ENCODE measurements at places on chromosomes 16 and 17.

DNA sequence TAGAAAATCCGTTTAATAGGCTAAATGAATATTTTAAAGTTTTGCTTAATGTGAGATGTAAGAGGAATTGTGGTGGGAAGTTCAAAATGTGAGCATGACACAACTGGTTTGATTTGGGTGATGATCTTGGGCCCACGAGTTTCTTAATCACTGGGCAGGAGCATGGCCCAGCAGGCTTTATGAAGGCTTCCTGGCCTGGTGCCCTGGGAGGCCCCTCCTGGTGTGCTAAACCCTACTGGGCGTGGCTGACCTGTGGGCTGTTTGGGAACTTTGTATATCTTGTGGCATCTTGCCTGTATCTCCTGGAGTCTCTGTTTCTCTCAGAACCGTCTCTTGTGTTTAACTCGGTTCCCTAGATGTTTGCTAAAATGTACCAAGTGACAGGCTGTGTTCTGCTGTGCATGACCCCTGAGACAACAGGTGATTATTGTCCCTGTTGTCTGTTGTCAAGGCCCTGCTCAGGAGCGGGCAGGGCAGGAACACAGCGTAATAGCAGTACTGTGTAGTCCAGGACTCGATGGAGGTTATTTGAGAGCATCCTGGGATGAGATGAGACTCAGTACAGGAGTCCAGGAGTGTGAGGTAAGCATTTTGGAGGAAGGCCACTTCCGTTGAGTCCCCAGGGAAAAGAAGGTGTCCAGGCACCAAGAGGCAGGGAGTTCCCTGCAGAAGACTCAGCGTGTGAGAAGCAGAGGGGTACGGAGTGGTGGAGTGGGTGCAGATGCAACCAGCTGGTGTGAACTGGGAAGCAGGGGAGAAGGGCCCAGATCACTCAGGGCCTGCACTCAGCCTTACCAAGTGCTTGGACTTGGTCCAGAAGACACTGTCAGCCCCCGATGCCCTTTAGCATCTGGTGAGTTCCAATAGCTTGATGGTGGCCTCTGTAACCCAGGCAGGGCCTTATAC, 48.5 kb downstream of the B9D1 start:
- DNase-seq: no peak

- DNase-seq: no peak
Observed at GRCh38 chr17:74512624-74513091, 18.6 kb downstream of the CD300LB start.

- DNase-seq: no peak
Observed at GRCh38 chr16:55189682-55190636, 134.0 kb upstream of the IRX6 start.

- DNase-seq: no peak
Observed at GRCh38 chr16:55036371-55036821, 105.7 kb downstream of the IRX5 start.

DNA sequence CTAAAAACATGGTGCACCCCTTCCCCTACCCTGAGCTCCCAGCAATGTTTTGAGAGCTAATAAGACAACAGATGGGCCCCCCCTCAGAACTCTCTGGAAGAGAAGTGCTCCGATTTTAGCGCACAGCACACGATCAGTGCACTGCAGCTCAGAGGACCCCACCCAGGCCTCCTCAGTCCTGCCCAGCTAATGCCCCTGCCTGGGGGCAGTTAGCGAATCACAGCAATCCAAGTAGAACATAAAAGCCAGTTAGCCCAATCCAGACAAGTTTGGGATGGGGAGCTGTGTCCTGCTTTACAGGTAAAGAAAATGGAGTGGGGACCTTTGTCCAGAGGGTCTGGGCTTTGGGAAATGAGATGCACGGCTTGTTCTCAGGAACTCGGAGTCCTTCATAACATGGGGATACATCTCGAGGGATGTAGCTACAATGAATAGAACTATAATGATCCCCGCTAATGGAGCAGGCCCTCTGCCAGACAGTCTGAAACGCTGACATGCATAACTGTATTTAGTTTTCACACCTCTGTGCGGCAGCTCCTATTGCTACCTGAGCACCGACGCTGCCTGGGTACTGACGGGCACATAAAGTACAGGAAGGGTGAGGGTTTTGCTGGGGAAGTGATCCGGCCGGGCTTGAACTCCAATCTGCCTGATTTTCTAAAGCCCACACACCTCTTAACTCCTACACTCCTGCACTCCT, 29.7 kb upstream of the CDC42EP4 start:
- no peak for DNase-seq

DNA sequence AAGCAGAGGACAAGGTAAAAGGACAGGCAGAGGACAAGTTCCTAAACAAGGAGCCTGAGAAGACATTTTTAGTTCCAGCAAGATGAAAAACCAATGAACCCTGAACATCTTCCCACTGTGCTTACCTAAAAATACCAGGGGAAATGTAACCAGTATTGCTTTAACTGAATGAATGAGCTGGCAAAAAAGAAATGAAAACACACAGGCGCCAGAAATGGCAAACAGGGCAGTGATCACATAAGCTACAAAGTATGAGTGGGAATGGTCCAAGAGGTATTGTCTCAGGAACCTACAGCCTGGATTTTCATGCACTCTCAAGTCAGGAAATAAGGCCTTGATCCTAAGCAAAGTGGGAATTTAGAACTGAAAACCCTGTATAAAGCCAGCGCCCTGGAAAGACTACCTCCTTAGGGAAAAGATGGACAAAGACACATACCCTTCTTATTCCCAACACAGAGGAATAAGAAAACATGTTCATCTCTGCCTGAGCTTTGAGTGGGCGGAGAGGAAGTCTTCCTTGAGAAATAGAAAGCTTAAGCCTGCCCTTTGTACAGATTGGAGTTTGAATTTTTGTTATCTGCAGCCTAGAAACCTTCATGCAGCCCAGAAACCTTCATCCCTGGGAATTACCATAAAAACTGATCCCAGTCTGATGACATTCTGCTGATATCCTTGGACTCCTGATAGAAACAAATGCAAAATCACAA, 2.1 kb downstream of the CMTM2 start:
- no peak for DNase-seq

DNA sequence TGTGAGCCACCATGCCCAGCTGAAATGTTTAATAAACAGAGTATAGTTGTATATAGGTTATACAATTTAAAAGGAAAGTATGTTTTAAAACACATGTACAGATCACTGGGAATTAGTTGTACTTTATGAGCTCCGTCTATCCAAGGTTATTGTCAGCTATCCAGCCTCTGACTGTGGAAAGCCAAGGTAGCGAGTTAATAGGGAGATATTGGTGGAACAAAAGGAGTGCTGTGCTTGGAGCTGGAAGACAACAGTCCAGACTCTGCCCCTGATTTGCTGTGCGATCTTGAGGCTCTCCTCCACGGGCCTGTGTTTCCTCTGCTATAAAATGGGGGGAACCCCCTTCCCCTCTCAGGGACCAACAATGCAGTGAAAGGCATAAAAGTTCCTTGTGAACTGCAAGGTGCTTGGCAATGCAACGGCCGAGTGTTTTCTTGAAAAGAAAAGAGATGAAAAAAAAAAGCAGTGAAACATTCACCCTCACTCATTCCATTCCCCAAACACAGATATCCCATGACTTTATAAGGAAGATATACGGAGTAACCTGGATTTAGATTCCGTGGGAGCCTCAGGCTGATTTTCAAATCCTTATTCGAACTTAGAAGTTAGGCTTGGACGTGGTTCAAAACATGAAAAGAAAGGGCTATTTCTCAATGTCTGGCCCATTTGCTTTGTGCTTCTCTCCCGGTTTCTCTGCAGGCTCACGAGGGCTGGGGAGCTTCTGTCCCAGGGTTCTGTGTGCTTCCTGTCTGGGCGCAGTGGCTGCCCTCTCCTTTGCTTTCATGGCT, 34.1 kb downstream of the CUEDC1 start:
- no peak for DNase-seq

All from keratinocyte (primary cell).